HuH-7.5 (cell line): ENCODE measurements at places on chromosomes 1 and 21.

DNA sequence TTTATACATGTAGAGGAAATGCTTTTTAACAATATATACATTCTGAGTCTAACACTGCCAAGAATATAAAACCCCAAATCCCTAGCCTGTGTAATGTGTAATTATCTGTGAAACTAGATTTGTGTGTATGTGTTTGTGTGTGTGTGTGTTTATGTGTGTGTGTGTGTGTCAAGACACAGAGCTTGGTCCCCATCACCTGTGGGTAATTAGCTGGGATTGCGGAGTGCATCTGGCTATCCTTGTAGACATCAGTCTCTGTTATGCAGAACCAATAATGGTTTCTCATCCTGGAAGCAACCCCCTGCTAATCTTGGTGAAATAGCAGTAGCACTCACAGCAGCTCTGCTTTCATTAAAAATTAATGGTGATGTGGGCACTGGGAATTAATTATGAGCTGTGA, 26.3 kb upstream of the ST6GALNAC3 start:
- DNase-seq: no peak

DNA sequence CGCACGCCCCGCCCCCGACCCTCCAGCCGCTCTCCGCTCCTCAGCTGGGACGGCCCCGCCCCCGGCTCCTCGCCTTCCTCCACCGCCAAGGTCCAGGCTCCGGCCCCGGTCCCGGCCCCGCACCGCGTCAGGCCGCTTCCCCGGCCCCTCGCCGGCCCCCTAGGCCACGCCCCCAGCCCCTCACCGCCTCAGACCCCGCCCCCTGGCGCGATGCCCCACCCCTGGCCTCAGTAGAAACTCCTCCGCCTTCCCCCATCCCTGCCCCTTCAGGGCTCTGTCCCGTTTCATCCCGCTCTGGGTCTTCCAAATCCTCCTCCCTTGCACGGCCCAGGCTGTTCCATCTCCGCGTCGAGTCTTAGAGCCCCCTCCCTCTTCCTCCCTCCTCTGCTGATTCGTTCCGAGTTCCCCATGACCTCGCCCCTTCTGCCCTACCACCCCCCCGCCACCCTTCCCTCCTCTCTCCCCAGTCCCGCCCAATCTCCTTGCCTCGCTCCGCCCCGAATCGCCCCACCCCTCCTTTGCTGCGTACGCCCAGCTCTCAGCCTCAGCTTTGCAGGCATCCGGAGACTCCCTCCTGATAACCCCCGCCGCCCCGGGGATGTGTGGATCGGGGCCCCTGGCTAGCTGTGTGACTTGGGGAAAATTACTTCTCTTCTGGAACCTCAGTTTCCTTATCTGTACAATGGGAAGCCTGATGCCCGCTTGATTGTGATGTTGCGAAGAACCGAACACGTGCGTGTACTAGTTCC, 448 bp upstream of the ASAP3 start:
- DNase-seq: peak; percentile 86

- no peak for DNase-seq
Measured at GRCh38 chr1:103459346-103459745, 66.2 kb upstream of the RNPC3 start.

GRCh38 chr1:39352881-39353280, 138.6 kb upstream of the BMP8A start:
- no peak for DNase-seq

DNA sequence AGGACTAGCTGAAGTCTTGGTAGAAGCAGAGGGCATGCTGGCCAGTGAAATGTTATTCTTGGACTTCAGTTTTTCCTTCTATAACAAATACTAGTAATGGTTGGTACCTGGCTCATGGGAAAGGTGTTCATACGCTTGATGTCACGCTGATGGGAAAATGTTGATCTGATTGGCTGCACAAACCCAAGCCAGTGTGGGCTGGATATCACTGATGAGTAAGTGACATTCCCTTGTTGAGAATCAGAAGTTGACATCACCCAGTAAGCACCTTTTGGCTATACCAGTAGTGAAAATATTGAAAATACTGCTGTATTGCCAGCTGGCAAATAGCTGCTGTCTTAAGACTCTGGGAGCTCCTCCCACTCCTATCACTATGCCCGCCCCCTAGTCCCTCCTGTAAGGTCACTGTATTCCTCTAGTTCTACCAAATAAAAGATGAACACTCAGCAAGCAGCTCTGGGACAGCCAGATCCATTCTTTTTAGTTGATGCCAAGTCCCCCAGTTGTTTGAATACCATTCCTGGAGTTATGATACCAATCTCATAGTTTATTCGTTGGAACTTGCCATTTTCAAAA, 168.2 kb downstream of the GRIK1 start:
- DNase-seq: no peak

- DNase-seq: no peak
Measured at GRCh38 chr1:13544221-13544556, 30.4 kb upstream of the LRRC38 start.

DNA sequence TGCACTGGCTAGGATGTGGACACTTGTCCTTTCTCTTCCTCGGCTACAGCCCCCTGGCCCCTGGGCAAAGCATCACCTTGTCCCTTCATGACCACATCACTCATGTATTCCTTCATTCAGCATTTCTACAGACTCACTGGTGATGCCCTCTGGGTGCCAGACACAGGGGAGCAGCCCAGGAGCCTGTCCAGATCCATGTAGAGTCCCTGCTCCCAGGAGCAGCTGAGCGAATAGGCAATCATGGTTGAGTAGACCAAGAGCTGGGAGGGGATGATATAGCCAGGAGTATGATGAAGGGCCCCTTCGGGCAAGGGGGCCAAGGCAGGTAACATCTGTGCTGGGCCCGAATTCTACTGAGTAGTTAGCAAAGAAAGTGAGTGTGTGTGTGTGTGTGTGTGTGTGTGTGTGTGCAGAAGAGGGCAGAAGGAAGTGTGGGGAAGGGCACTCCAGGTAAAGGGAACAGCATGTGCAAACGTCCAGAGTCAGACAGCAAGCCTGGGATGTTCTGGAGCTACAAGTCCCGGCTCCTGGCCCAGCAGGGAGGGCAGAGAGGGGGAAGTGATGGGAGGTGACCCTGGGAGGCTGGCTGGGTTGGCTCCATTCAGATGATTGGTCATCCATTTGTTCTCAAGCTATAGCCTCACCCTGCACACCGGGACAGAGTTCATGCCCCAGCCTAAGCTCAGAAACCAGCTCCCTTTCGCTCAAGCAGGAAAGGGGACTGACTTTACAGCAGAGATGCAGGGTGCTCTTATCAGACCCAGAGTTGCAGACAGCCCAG, 21.0 kb upstream of the PIK3CD start:
- no peak for DNase-seq

DNA sequence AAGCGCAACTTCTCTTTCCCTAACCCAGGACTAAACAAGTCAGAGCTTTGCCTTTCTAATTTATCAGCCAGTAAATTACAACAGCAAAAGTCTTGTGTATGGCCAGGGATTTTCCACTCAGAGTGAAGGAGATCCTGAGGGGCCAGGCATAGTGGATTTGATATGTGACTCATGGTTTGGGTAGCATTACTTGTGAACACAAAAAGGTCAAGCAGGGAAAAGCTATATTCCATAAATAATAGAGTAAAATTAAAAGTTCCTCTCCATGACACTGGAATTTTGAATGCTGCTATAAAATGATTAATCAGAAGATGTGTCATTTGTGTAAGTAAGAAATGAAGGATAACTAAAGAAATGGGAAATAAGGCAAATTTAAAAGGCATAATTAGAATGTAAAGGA, 284.8 kb downstream of the HLX start:
- DNase-seq: no peak

DNA sequence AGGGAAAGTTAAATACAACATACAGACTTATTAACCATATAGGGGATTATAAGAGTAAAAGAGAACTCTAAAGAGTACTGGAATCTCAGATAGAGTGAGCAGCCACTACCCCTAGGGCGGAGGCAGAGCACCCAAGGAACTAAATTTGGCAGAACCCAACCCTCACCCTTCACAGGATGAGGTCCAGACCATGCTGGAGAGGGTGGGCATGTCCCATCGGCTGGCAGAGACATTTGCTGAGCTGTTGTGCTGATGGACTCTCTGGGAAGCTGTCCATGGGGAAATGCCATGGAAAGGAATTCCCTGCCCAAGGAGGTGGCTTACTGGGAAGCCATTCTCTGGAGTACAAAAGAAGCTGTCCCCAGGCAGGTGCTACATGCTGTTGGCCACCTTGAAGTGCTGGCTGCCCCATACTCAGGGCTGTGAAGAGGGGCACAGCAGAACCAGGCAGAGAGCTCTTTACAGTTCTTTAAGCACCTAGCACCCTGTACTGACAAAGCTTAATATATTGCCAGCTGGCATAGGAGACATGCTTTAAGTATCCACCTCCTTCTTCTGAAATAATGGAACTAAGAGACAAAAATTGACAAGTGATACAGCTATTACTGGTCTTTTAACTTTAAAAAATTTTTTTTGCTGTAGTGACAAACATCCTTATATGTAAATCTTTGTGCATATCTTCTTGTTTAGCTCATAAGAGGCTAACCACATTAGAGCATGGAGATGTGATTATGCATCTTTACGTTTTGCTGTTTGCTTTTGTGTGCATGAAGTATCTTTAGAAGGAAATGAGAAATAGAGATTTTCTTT, 29.6 kb downstream of the TSNAX start:
- no peak for DNase-seq

- no peak for DNase-seq
Measured at GRCh38 chr21:29677326-29677725, 262.5 kb downstream of the GRIK1 start.

- no peak for DNase-seq
Measured at GRCh38 chr1:1243266-1243660, 3.3 kb downstream of the C1QTNF12 start.

- no peak for DNase-seq
Measured at GRCh38 chr1:107559881-107560280, 405.1 kb downstream of the VAV3 start.

DNA sequence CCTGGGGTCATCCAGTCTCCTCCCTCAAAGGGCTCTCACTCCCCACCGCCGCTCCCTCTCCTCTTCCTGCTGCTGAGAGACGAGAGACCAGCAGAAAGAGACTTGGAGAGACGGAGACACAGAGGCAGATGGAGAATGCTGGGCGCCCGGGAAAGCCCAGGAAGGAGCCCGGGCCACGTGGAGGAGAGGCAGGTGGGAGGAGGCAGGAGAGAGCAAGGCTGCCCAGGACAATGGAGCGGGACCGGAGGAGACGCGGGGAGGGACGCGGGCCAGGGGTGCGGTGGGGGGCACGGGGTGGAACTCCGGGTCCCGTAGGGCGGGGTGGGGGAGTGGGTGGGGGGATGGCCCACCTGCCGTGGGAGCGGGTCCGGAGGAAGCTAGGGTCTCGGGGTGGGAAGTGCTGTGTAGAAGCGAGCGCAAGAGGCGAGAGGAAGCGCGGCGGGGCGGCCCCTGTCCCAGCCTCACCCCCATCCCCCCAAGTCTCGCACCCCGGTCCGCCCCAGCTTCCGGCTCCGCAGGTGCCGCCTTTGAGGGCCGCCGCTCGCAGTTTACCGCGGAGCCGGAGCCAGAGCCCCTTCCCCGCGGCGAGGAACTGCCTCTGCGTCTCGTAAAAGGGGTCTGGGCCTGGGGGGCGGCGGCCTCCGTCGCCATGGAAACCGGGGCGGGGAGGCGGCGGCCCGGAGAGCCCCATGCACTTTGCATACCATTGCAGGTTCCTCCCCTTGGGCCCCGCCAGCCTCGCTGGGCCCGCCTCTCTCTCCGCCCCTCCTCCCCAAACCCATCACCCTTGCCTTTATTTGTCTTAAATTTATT, 11.7 kb upstream of the EPHA2 start:
- peak; percentile 64 for DNase-seq

DNA sequence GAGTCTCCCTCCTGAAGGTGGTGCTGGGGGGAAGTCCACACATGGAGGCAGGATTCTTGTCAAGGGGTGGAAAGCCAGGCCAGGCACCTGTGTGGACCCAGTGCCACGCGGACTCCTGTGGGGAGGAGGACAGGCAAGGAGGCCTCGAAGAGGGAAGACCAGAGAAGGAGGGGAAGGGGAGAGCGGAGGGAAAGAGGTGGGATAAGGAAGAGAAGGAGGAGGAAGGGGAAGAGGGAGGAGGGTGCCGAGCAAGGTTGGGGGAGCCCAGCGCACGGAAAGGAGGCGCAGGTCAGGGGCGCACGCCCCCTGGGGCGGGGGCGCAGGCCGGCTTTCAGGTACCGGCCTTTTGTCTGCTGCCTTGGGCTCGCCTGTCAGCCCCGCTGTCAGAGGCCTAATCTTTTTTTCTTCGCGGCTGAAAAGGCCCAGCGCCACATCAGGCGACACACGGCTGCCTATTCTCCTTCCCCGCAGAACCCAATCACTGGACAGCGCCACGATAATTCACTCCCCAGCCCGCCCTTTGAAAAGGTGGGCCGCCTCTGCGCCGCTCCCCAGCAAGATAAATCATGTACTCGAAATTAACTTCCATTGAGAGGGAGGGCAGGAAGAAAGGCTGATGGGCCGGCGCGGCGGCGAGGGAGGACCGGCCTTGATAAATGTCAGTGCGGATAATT, 42.5 kb downstream of the PRDM16 start:
- no peak for DNase-seq

DNA sequence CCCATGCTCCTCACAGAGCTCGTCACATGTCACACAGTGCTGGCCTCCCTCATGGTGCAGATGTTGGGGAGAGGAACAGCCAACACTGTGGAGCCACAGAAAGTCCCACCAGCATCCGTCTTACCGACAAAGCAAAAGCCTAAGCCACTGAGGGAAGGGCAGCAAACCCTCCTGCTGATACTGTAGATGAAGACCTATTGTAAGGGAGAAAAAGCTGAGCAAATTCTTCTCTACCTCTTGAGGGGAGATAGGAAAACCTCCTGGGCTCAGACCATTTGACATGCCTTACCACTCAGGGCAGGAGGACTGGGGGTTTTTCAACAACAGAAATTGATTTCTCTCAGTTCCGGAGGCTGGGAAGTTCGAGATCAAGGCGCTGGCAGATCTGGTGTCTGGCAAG, 95.9 kb downstream of the WDR64 start:
- no peak for DNase-seq

DNA sequence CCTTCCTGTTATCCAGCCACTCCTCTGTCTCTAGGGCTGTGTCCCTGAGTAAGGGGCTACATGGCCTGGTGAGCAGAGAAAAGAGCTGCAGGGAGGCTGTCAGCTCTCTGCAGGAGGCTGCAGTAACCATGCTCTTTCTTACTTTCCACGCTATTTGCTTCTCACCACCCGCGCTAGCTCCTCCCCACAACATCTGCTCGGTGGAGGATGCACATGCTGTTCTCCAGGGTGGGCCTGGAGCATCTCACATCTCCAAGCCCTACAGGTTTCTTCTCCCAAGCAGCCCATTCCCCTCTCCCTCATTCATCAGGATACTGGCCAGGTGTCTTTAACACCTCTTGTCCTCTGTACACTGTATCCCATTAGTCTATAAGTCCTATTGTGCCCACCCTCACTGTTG, 103.8 kb downstream of the IER5 start:
- DNase-seq: no peak

- peak; percentile 18 for DNase-seq
Measured at GRCh38 chr1:91872559-91873081, 13.3 kb downstream of the TGFBR3 start.

- no peak for DNase-seq
Measured at GRCh38 chr21:42567214-42567555, 53.5 kb downstream of the SLC37A1 start.

DNA sequence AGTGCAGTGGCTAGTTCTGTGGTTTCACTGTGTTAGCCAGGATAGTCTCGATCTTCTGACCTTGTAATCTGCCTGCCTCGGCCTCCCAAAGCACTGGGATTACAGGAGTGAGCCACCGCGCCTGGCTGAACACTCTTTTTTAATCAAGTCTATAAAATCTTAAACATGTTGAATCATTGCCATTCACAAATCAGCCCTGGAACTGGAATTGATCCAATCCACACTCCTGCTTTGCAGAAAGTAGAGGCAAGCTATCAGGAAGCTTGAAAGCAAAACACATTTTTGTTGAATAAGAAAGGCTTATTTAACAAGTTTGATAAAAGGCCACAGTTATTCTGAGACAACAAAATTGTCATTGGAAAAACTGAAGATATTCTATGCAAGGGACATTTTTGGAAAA, 18.3 kb upstream of the EFHD2 start:
- DNase-seq: no peak
